ENCODE measurements at places on chromosomes 5 and 9.

- DNase-seq = no peak
Observed at GRCh38 chr9:70160686-70161600, 97.8 kb upstream of the SMC5 start.

DNA sequence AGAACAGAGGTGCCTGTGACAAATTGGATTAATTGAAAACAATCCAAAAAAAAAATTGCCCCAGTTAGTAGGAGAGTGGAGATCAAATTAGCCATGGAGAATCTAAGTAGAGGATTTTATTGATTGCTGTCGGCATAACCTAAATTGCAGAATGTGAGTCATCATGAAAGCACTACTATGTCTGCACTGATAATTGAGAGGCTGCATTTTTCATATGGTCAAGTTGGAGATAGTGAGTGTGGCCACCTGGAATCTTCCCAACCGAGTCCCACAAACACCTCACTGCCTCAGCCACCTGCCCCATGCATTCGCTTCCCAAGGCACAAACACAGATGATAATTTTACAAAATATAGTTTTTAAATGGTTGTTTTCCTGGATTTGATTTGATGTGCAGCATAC, 123.7 kb downstream of the NTRK2 start:
- no peak for DNase-seq

GRCh38 chr5:40652441-40653220, 27.1 kb upstream of the PTGER4 start:
- DNase-seq = no peak

DNA sequence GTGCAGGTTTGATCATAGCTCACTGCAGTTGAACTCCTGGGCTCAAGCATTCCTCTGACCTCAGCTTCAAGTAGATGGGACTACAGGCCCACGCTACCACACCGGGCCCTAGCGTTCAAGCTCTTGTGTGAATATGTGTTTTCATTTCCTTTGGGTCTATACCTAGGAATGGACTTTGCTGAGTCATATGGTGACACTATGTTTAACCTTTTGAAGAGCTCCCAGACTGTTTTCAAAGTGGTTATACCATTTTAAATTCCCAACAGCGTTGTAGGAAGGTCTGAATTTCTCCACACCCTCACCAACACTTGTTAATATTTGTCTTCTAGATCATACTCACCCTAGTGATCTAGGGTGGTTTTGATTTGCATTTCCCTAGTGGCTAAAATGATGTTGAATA, 33.5 kb downstream of the FAF2 start:
- DNase-seq = no peak

DNA sequence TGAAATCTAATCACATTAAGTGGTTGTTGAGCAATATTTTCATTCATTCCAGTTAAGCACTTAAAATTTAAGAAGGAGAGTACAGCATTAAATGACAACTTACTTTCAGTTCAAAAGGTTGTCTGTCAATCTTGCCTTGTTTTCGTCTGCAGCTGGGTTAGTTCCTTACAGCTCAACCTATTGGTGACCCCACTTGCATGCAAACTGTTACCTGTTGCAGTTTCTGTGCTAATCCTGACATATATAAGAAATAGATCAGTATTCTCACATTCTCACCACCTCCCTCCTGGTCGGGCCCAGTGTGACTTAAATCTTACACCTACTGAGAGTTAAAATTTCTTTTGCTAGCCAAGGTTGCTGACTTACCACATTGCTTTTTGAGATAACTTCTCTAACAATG, 191.8 kb upstream of the SMC2 start:
- DNase-seq = no peak

DNA sequence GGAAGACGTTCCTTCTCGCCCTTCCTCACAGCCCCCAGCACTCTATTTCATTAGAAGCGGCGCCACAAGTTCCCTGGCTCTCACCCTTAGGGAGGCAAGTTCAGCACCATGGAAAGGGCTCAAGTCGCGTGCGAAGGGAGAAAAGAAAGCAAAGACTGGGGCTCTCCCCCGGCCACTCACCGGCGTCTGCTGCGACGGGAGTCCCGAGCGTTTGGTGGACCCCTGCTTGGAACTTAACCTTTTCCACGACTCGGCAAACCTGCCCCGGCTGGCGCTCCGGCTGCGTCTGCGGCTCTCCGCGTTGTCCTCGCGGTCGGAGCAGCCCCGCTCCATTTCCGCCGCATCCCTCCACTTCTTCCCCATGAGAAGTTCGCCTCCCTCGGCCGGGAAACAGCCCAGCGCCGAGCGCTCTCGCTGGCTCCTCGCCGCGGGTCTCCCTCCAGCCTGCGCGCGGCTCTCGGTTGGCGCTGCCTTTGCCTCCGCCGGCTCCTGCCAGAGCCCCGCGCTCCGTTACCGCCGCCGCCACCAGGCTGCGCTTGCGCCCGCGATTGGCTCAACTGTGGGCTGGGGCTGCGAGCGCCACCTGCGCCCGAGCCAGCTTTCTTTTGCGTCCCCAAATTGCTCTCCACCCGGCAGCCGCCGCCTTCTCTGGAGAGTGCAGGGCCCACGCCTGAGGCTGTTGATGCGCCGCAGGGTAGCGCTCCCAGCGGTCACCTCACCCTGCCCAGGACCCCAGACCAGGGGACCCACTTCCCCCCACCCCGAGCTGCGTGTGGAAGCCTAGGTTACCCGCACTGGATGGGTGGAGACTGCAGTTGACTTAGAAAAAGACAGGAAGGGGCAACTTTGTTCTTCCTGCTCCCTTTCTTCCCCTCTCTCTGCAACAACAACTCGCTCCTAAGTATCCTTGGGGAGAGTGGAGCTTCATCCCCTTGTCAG, 321.6 kb downstream of the CEMIP2 start:
- peak; percentile 30 for DNase-seq
